Left cardiac atrium (tissue), 4 donors: ENCODE measurements at places on chromosomes 7 and 10.

GRCh38 chr10:50909334-50910014 lies 24.0 kb upstream of the A1CF start:
- DNase-seq: no peak

- DNase-seq: no peak
These were observed 17.7 kb upstream of the ZNRF2 start for GRCh38 chr7:30266686-30267085.

DNA sequence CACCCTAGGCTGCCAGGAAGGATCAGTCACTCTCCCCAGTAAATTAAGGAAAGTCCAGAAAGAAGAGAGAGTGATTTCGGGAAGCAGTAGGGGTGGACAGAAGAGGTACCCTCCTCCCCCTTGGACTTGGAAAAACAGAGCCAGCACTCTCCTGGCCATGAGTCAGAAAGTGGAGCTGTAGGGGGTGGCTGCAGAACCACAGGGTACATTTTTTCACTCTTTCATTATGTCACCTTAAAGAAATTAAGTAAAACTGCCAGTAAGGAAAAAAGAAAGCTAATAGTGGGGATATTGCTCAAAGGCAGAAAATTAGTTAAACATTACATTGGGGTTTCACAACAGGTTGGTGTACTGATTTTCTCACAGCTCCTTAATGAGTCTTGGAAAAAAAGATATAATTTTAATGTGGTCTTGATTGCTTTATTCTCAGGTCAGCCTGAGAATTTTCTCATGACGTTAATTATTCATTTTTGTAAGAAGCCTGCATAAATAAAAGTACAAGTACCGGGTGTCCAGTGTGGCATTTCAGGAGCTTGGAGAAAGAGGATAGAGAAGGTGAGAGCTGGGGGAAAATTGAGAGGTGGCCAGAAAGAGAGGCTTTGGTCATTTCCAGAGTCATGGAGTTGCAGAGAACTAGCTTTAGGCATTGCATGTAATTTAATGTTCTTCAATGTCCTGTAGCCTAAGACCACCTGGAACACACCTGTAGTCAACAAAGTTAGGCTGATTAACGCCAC lies 23.2 kb upstream of the AOAH start:
- no peak for DNase-seq

DNA sequence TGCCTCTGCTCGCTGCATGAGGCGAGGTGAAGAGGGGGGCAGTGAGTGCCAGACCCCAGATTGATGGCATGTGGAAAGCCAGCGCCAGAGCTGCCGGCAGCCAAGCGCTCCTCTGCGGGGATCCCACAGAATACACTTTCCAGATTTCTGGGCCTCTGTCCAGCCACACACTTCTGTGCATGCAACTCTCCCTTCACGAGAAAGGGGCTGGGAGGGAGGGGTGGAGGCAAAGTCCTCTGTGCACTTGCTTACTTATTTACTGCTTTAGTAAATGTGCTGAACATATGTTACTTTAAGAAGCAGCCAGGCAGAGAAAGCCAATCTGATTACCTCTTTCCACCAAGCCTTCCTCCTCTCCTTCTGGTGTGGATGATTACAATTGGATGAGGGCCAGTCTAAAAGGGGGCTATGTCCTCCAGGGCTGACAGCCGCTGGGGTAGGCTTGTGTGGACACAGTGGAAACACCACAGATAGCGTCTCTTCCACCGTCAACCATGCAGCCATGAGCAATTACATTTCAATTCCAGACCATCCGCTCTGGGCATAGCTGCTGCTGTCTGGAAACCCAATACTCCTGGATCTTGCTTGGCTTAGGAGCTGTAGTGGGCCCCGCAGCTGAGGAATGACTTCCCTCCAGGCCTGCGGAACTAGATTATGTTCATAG lies 322.8 kb upstream of the ANKRD30A start:
- DNase-seq: peak; percentile 29

GRCh38 chr10:86264481-86265231 lies 101.9 kb downstream of the GRID1 start:
- no peak for DNase-seq

DNA sequence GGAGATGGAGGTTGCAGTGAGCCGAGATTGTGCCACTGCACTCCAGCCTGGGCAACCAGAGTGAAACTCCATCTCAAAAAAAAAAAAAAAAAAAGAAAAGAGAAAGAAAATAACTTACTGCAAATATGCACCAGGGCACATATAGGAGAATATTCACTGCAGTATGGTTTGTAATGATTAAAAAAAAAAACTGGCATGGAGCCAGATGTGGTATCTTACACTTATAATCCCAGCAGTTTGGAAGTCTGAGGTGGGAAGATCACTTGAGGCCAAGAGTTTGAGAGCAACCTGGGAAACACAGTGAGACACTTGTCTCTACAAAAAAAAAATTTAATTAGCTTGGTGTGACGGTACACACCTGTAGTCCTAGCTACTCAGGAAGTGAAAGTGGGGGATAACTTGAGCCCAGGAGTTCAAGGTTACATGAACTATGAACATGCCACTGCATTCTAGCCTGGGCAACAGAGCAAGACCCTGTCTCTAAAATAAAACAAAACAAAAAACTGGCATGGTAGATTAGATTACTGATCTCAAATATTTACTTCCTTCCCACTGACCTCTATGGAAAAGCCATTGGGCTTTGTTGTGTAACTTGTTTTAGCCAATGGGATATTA lies 85.6 kb downstream of the MICU1 start:
- DNase-seq: no peak

- no peak for DNase-seq
These were observed 90.2 kb upstream of the AGK start for GRCh38 chr7:141460781-141461715.

DNA sequence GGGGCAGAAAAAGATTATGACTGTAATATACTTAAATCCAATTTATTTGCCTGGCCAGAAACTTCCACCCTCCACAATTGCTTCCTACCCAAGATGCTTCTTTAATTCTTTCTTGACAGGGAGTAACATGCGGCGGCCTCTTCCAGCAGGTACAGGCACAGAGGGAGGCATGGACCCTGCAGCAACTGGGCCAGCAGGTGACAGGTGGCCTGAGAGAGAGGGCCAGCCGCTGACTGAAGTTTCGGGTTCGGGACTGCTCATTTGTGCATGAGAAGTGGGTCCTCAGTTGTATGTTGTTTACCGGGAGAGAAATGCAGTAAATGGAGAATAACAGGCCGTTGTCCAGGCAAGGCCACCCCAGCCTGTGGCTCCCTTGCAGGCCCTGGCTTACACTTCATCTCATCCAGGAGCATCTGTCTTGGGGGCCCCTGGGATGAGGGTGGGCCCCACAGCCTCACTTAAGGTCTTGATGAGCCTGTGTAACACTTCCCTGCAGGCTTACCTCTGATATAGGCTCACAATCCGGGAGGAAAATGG lies 72.5 kb downstream of the C10orf143 start:
- no peak for DNase-seq

GRCh38 chr10:97597778-97598177 lies 8.3 kb downstream of the C10orf62 start:
- no peak for DNase-seq

- DNase-seq: no peak
These were observed 167.7 kb downstream of the SFMBT2 start for GRCh38 chr10:7243139-7243538.

GRCh38 chr10:123766761-123767160 lies 100.6 kb downstream of the GPR26 start:
- DNase-seq: no peak
